CD4-positive, alpha-beta T cell (primary cell): ENCODE measurements at places on chromosomes 5 and 9.

GRCh38 chr9:29214690-29215253 is 1641.5 kb upstream of the C9orf72 start:
- no peak overlapping the region for H3K4me3 ChIP-seq
- no peak overlapping the region for H3K27ac ChIP-seq
- H3K27me3 ChIP-seq = peaks cover 50% of the 10 kb centered on the region
- DNase-seq = no peak

GRCh38 chr5:139925650-139926640 is 117.2 kb downstream of the NRG2 start:
- H3K27me3 ChIP-seq = peaks cover 20% of the 10 kb centered on the region
- H3K4me3 ChIP-seq = no peak overlapping the region
- H3K4me1 ChIP-seq = no peaks in the 10 kb centered on the region
- no peak overlapping the region for H3K27ac ChIP-seq
- no peaks in the 10 kb centered on the region for H3K36me3 ChIP-seq

- H3K36me3 ChIP-seq = peaks cover 7% of the 10 kb centered on the region
- no peaks in the 10 kb centered on the region for H3K27me3 ChIP-seq
- no peak for DNase-seq
- H3K27ac ChIP-seq = no peak overlapping the region
Observed at GRCh38 chr5:96942911-96943310, 7.0 kb downstream of the LNPEP start.

GRCh38 chr9:108245331-108245730 is 610.5 kb downstream of the ACTL7B start:
- H3K4me3 ChIP-seq = no peak overlapping the region
- H3K36me3 ChIP-seq = no peaks in the 10 kb centered on the region
- H3K27me3 ChIP-seq = no peaks in the 10 kb centered on the region
- DNase-seq = no peak
- no peaks in the 10 kb centered on the region for H3K4me1 ChIP-seq
- no peak overlapping the region for H3K27ac ChIP-seq

- no peaks in the 10 kb centered on the region for H3K27me3 ChIP-seq
- H3K27ac ChIP-seq = no peak overlapping the region
- H3K36me3 ChIP-seq = no peaks in the 10 kb centered on the region
- no peaks in the 10 kb centered on the region for H3K4me1 ChIP-seq
- H3K4me3 ChIP-seq = no peak overlapping the region
- DNase-seq = no peak
Observed at GRCh38 chr5:107602896-107603295, 67.8 kb downstream of the EFNA5 start.

- no peak for DNase-seq
- no peaks in the 10 kb centered on the region for H3K36me3 ChIP-seq
- H3K27ac ChIP-seq = no peak overlapping the region
- no peak overlapping the region for H3K4me3 ChIP-seq
- H3K4me1 ChIP-seq = no peaks in the 10 kb centered on the region
Observed at GRCh38 chr9:108803428-108804065, 52.2 kb downstream of the ACTL7B start.

GRCh38 chr5:36390640-36391039 is 88.9 kb upstream of the RANBP3L start:
- H3K36me3 ChIP-seq = no peaks in the 10 kb centered on the region
- no peaks in the 10 kb centered on the region for H3K4me1 ChIP-seq
- H3K4me3 ChIP-seq = no peak overlapping the region
- H3K27me3 ChIP-seq = peaks cover 14% of the 10 kb centered on the region
- H3K27ac ChIP-seq = no peak overlapping the region

GRCh38 chr5:81783401-81783800 is 32.5 kb upstream of the SSBP2 start:
- DNase-seq = no peak
- no peak overlapping the region for H3K4me3 ChIP-seq
- H3K27me3 ChIP-seq = no peaks in the 10 kb centered on the region
- peaks cover 16% of the 10 kb centered on the region for H3K4me1 ChIP-seq
- no peaks in the 10 kb centered on the region for H3K36me3 ChIP-seq

DNA sequence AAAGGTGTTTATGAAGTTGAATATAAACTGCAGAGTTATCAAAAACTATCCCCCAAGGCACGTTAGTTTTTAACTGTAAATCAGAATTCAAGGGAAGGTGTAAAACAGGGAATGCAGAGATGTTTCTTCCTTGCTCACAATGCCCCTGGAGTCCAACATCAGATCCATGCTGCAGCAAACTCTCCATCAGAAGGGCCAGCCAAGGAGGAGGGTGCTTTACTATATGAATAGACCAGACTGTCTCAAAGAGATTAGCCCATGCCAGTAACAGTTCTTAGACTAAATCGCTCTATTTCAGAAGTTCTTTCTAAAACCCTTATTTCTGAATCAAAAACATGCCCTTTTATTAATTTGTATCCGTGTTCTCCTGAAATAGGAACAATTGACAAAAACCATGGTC is 362.8 kb upstream of the RPS23 start:
- no peaks in the 10 kb centered on the region for H3K4me1 ChIP-seq
- H3K4me3 ChIP-seq = no peak overlapping the region
- no peak overlapping the region for H3K27ac ChIP-seq
- DNase-seq = no peak

GRCh38 chr5:93649234-93649900 is 66.3 kb downstream of the NR2F1 start:
- no peaks in the 10 kb centered on the region for H3K36me3 ChIP-seq
- H3K4me3 ChIP-seq = no peak overlapping the region
- no peak for DNase-seq

DNA sequence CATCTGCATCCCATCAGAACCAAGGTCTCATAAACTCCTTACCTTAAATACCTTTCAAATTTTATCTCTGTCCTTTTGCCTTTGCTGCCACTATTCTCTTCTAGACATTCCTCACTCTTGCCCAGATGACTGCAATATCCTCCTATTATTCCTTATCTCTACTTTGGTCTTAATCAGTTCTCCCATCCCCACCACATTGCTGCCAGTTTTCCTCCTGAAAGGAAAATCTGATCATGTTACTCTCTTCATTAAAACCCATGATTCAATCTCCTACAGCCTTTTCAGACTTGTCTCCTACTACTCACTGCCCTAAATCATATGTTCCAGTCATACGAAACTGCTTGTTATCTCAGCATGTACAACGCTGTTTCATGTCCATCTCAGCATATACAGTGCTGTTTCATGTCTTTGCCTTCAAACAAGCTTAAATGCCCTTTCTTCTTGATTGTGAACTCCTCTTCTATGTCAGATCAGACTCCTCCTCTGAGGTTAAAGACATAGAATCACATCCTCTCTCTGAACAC is 152.6 kb upstream of the FST start:
- DNase-seq = no peak
- no peaks in the 10 kb centered on the region for H3K36me3 ChIP-seq
- H3K27me3 ChIP-seq = no peaks in the 10 kb centered on the region
- H3K27ac ChIP-seq = no peak overlapping the region
- no peak overlapping the region for H3K4me3 ChIP-seq
- H3K4me1 ChIP-seq = no peaks in the 10 kb centered on the region

DNA sequence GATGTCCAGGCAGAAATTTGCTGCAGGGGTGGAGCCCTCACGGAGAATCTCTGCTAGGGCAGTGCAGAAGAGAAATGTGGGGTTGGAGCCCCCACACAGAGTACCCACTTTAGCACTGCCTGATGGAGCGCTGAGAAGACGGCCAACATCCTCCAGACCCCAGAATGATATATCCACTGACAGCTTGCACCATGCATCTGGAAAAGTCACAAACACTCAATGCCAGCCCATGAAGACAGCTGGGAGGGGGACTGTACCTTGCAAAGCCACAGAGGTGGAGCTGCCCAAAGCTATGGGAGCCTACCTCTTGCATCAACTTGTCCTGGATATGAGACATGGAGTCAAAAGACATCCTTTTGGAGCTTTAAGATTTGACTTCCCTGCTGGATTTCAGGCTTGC is 426.3 kb upstream of the FAM174A start:
- H3K4me1 ChIP-seq = no peaks in the 10 kb centered on the region
- H3K4me3 ChIP-seq = no peak overlapping the region
- no peak for DNase-seq
- no peak overlapping the region for H3K27ac ChIP-seq

DNA sequence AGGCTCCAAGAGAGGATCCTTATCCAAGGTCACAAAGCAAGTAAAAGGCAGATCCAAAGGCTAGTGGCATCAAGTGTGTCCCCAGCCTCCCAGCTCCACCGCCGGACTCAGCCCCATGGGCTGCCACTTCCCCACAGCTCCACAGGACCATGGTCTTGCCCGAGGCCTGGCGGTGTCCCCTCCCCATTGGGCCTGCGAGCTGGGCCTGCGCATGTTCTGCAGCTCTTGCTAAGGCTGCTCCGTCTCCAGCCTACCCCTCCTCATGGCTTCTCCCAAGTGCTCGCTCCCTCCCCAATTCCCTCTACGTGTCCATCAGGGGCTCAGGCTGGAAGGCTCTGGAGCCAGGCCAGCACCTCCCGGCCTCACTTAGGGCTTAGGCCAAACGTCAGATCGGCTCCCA is 29.4 kb downstream of the DBH start:
- H3K4me1 ChIP-seq = no peaks in the 10 kb centered on the region
- H3K27me3 ChIP-seq = no peaks in the 10 kb centered on the region
- peaks cover 7% of the 10 kb centered on the region for H3K36me3 ChIP-seq
- no peak overlapping the region for H3K27ac ChIP-seq
- DNase-seq = no peak
- no peak overlapping the region for H3K4me3 ChIP-seq

DNA sequence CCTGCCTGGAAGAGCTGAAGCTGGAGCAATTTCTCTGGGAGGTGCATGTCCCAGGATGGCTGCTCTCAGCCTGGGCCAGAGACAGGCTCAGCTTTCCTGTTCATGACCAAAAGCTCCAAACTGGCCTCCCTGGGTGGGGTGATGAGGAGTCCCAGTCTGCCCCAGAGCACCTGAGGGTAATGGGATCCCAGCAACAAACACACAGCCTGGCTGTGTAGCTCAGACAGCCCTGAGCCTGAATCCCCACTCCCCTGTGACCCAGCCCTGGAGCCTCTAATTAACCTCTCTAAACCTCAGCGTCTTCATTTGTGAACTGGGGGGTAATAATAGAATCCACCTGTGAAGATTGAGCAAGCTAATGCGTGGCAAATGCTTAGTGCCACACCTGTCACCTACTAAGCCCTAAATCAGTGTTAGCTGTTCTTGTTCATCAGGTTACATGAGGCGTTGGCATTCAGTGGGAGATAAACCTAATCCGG is 67.5 kb downstream of the HSPA4 start:
- no peak overlapping the region for H3K27ac ChIP-seq
- H3K27me3 ChIP-seq = no peaks in the 10 kb centered on the region
- no peak for DNase-seq
- no peaks in the 10 kb centered on the region for H3K36me3 ChIP-seq
- H3K4me1 ChIP-seq = no peaks in the 10 kb centered on the region

DNA sequence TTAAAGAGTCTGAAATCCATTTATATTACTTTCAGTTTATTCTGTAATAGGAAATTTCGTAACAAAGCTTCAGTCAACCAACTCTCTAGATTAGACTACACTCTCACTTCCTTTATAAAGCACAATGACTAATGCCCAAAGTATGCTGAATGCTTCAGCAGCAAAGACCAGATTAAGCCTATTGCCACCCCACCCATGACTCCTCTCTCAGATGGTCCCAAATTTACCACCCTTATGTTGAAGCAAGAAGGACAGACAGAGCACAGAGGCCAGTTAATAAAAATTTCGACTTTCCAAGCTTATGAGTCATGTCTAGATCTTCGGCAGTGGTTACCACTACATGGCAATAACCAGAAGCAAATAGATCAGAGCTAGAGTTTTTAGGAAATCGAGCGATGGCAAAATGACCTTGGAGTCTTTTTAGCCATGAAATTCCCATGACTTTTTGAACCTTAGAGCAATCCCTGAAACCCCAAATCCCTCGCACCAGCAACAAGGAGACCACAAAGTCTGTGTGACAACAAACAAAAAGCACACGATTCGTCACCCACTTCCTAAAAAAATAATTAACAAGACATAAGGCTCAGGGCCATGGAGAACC is 287.8 kb upstream of the RASA1 start:
- H3K36me3 ChIP-seq = no peaks in the 10 kb centered on the region
- H3K4me1 ChIP-seq = no peaks in the 10 kb centered on the region
- no peak for DNase-seq

DNA sequence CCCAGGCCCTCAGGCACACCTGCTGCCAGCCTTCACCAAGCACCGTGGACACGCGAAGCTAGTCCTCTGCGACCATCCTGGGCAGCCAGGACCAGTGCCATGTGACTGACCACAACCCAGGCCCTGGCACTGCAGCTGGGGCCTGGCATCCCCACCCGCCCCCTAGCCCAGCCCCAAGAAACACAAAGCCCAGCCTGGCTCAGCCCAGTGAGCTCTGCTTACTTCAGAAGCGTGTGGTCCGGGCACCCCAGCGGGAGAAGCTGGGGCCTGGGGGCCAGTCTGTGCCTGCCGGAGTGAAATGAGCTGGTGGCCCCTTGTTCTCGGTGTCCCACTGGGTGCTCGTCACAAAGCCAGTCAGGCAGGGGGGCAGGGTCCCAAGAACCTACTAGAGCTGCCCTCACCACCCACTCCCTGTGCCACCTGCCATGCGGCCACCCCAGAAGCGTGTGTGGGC is 87.9 kb downstream of the KCNT1 start:
- H3K27ac ChIP-seq = no peak overlapping the region
- no peaks in the 10 kb centered on the region for H3K36me3 ChIP-seq
- H3K4me3 ChIP-seq = no peak overlapping the region
- no peaks in the 10 kb centered on the region for H3K4me1 ChIP-seq

DNA sequence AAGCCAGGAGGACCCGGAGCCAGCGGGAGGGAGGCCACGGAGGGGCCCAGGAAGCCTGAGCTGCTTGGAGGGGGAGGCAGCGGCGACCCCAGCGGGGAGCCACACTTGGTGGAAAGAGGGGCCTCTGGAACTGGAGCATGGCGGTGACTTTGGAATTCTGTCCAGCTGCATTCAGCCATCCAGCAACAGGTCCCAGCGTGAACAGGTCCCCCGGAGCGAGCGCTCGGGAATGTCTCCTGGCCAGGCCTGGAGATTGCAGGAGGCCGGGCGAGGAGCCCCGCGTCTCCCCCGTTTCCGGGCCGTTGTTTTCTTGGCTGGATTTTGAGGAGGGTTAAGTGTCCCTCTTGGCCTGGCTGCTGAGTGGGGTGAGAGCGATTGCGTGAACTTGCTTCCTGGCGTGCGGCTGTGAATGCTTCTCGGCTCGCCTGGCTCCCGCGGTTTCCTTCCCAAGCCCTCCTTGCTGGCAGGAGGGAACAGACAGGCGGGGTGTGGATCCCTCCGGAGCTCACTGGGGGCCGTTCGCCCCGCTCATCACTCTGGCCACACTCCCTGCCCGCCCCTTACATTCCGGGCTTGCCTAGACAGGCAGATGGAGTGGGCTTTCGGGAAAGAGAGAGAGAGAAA is 125.3 kb upstream of the IRX4 start:
- peaks cover 2% of the 10 kb centered on the region for H3K27me3 ChIP-seq
- H3K4me3 ChIP-seq = no peak overlapping the region
- H3K27ac ChIP-seq = no peak overlapping the region
- no peaks in the 10 kb centered on the region for H3K4me1 ChIP-seq

DNA sequence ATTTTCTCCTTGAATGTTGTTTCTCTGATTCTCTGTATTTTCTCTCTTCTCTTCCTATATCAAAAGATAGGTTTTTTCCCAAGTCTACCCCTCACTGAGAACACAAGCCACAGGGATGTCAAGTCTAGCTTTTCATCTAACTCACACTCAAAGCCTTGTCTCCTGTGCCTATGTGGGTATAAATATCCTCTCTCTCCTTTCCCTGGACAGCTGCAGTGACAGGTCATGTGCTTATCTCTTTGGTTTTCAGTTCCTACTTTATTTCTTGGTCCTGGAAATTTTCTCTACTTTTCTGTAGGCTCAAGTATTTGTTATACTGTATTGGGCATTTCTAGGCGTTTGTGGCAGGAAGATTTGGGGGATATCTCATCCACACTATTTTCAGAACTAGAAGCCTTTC is 182.4 kb upstream of the MVB12B start:
- no peak for DNase-seq
- H3K36me3 ChIP-seq = no peaks in the 10 kb centered on the region
- peaks cover 6% of the 10 kb centered on the region for H3K4me1 ChIP-seq
- no peak overlapping the region for H3K27ac ChIP-seq
